NCI-H510A (cell line): ENCODE measurements at places on chromosomes 5 and 9.

DNA sequence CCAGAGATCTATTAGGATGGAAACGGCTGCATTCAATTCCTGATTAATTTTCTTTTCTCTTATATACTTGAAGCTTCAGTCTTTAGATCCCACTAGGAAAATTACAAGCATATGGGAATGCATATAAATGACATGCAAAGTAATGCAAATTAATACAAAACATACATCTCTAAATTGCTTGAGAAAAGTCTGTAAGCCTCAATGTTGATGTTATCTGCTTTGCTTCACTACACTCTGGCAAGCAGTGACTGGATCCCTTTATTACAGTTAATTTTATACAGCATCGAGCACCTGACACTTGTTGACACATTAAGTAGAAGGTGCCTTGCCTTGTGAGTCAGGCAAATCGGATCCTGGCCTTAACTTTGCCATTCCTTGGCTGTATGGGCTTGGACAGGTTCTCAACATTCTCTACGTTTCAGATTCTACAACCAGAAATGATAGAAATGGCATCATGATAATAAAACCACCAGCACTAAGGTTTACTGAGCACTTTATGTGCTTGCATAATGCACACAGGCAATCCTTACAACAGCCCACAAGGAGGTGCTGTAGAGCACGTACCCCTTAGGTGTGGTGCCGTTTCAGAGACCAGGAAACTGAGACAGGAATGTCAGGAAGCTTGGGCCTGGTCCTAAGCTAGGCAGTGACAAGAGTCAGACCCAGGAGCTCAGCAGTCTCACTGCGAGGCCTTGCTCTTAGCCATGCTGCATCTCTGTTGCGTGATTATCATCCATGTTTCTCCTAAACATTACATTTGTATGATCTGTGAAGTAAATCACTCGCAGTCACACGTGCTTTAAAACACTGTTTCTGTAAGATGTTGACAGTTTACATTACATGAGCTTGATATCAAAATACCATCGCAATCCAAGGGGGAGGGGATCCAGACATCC lies 2.7 kb downstream of the GCNT4 start:
- DNase-seq: no peak

- DNase-seq: no peak
Measured at GRCh38 chr5:141559461-141559860, 59.3 kb downstream of the DIAPH1 start.

DNA sequence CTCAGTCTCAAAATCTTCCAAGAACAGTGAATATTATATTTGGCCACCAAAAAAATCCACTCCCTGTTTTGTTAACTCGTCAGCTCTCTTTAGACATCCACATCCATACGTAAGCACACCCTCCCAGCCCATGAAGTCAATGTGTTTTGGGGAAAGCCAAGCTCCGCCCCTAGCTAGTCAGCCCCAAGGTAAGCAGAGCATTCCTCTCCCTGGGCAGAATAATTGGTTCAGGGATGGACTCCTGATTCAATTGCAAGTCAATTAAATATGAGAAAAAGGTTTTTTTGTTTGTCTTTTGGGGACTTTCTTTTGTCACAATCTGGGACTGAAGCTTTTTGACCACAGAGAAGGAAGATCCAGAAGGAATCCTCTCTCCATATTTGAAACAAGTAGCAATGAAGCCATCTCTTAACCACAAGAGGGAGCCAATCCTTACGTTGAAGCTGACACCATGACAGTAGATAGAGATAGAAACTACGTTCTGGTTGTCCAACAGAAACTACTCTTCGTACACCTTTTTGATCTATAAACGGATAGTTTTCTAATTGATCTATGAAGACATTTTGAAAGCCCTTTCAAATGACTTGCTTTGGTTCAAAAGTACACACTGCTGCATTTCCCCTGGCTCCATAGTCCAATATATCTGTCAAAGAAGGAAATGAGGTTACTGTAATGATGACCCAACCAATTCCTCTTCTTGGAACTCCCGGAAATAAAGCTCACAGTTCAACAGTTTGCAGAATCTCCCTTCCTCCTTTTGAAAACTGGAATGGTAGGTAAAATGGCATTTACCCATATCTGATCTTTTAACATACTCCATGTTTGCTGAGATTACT lies 166.4 kb downstream of the TLE1 start:
- DNase-seq: no peak

- no peak for DNase-seq
Measured at GRCh38 chr5:17678751-17679324, 44.6 kb downstream of the TAF11L14 start.

DNA sequence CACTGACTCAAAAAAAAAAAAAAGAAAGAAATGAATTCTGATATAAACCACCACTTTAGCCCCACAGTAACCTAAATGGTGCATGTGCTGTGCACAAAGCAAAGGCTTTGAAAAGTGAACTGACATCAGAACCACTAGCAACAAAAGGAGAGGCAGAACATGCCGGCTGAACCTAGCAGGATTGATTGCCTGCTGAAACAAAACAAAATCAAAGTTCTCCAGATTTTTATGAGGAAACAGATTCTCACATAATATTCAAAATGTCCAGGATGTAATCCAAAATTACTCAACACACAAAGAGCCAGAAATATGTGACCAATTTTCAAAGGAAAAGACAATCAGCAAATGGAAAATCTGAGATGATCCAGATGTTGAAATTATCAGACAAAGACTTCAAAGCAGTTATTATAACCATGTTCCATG lies 37.9 kb downstream of the UBTD2 start:
- DNase-seq: no peak

DNA sequence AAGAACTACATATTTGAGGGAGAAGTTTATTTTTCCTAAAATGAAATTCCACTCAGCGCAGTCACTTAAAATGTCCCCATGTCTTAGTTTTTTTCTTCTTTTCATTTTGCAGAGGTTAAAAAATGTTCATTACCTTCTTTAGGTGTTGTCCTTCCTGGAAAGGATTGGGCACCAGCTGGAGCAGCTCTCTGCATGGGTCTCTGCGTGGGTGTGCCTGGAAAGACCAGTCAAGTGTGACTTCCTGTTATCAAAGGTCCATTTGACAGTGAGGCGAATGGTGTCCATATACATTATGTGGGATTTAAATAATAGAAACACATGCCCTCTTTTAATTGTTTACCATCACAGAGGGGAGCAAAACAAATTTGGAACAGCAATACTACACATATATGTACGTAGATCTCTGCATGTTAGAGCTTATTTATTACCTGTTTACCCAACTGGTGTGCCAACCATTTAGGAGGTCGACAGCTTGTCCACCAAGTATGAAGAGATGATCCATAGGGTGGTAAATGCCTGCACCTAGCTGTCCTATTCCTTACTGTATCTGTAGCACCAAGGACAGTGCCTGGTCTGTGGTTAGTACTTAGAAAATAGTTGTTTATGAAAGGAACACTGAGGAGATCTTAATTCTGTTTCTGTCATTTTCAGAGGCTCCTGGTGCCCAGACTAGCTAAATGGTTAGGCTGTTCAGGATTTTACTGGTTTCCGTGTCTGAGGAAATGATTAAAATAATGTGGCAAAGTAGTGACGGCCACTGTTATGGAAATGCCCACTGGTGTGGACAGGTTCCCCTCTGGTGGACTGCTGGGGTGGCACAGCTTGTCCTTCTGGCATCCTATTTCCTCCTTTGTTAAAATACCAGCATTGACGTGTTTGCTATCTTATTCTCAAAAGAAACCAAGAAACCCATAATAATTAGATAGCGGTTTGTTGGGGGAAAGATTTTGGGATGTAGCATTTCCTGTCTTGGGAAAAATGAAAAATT lies 200.4 kb downstream of the MAST4 start:
- DNase-seq: no peak

- DNase-seq: no peak
Measured at GRCh38 chr5:5585751-5586341, 163.4 kb downstream of the ICE1 start.

- no peak for DNase-seq
Measured at GRCh38 chr5:127290019-127290945, at the start of gene MEGF10. MEGF10 (plus strand) TSS chr5:127290796; CDS start chr5:127331309, 40,513 bp downstream.

DNA sequence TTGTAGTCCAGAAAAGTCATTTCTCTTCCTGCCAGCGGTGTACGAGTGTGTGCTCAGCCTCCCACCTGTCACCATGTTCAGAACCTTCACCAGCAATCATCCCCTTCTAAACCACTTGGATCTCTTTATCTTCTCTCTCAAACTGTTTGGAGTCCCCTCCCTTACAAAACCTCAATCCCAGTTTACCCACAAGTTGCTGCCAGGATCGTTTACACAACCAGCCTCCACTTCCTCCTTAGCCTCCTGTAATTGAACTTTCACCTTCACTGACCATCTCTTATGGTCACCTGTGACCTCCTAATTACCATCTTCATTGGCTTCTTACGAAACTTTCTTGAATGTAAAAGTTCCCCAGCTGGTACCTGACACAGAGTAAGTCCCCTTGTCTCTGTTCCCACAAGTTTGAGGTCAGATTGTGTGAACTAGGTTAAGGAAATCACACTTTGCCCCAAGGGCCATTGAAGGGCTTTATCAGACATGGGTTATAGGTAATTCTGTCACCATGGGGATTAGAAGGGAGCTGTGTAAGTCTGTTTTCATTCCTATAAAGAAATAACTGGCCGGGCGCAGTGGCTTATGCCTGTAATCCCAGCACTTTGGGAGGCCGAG lies 20.0 kb downstream of the RNF44 start:
- DNase-seq: no peak

- peak; percentile 9 for DNase-seq
Measured at GRCh38 chr5:152405145-152405544, at the start of gene NMUR2. NMUR2 (minus strand) TSS chr5:152405279; CDS start chr5:152405113, 166 bp downstream.

DNA sequence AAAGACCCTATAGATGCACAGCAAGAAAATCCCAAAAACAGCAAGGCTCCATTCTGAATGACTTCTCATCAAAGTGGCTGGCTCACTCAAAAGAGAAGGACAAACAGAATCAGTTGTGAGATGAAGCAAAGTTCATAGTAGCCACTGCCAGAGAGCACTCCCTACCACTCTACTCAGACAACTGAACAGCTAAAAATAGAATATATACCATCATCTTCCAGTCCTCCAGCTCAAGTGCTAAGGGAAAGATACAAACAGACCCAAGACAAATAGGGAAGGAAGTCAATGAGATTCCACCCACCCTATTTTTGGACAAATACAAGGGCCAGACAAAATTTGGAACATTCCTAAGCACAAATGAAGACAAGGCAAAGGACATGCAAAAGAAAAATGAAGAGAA lies 20.6 kb downstream of the GNAQ start:
- DNase-seq: no peak

GRCh38 chr5:120901199-120901598 lies 437.1 kb downstream of the PRR16 start:
- no peak for DNase-seq

- no peak for DNase-seq
Measured at GRCh38 chr5:32707418-32707997, 3.6 kb upstream of the NPR3 start.

DNA sequence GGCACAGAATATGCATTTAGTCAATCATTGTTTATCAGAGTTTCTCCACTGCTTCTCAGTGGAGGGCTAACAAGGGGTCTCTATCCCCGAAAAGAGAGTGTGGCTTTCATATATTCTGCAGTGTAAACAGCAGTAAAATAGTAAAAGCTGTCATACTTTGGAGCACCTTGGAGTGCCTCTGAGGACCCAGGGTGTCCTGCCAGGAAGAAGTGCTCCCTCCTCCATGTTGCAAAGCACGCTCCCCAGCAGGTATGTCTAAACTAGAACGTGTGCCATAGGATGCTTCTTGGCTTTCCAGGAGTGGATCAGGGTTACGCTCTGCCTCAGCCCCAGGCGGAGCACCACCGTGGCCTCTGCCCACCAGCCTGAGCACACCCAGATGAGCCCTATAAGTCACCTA lies 8.5 kb upstream of the TJP2 start:
- DNase-seq: no peak

- no peak for DNase-seq
Measured at GRCh38 chr5:151051066-151051930, 29.5 kb downstream of the TNIP1 start.
